ENCODE measurements at places on chromosomes 12 and 14.

GRCh38 chr12:124923905-124924734 is 9.7 kb upstream of the UBC start:
- DNase-seq, result no peak

GRCh38 chr14:61177279-61178225 is 103.6 kb downstream of the TMEM30B start:
- DNase-seq, result no peak

GRCh38 chr12:48980953-48981756 is 3.0 kb downstream of the WNT1 start:
- DNase-seq, result no peak

- DNase-seq, result no peak
These were observed 47.0 kb downstream of the TMEM132C start for GRCh38 chr12:128313931-128314330.

- no peak for DNase-seq
These were observed at the start of gene SETD1B for GRCh38 chr12:121803861-121804416. TSS of gene SETD1B (plus strand) at chr12:121804009. CDS start at chr12:121804738, 729 bp downstream.

GRCh38 chr12:32024884-32025592 is 65.8 kb downstream of the RESF1 start:
- no peak for DNase-seq

DNA sequence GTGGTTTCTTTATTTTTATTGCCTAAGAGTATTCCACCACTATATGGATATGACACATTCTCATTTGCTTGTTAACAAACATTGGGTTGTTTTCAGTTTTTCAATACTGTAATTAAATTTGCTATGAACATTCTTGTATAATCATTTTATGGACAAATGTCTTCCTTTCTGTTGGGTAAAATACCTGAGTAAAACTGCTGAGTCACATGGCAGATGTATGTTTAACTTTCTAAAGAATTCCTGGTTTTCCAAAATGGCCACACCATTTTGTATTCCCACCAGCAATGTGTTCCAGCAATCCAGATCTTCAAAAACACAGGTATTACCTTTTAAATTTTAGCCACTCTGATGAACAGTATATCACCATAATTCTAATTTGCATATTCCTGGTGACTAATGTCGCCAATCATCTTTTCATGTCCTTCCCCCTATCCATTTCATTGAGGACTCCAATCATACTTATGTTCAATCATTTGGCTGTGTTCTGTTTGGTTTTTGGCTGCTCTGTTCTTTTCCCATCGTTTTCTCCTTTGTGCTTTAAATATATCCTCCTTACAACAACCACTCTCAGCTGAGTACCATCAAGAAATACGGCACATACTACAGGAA is 36.0 kb downstream of the CDK17 start:
- no peak for DNase-seq

DNA sequence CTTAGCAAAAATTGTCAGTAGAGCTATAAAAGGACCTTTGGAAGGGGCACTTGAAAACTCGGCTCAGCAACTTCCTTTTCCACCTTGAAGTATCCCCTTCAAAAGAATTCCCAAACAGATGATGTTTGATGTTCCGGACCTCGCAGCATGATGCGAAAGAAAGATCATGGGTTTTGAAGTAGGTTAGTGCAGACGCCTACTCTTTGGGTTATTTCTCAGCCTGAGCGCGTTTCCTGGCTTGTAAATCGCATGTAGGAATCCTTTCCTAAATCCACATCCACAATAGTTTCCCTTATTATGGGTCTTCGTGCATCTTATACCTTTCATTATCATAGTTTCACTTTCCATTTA is 584 bp upstream of the NEDD1 start:
- no peak for DNase-seq

DNA sequence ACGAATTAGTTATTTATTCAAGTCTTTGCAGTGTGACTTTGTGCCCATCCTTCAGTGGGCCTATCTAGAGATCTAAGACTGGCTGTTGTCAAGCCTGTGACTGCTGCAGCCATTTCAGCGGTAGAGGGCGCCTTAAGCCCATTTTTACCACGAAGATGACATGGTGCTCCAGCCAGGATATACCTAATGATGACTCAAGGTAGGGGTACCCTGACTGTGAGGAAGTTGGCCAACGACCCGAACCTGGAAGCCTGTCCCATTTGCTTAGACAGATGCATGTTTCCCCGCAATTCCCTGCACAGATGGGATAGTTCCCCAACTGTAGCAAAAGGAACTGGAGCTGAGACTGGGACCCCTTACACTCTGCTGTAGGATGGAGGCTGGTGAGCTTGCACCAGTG is 41.3 kb downstream of the RAB3IP start:
- no peak for DNase-seq

GRCh38 chr14:84108746-84109457 is 1421.0 kb upstream of the FLRT2 start:
- no peak for DNase-seq

- DNase-seq, result no peak
These were observed 194.4 kb downstream of the RASSF9 start for GRCh38 chr12:85641796-85642195.

- no peak for DNase-seq
These were observed 281.1 kb upstream of the AMIGO2 start for GRCh38 chr12:47360771-47361388.

DNA sequence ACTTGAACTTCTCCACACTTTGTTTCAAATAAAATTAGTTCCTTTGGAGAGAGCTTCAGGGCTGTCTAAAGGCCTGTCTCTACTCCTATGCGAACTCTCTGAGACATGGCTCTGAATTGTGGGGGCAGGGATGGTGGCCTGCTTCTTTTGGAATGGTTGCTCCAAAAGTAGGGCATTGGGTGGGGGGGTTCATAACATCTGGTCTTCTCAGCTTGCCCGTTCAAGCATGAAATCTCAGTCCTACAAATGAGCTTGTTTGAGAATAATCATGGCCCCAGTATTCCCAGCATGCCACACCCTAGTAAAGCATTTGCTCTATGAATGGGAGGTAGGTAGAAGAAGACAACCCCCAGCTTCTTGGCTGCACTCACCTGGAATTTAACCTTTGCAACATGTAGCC is 6.7 kb downstream of the GPR135 start:
- DNase-seq, result no peak

DNA sequence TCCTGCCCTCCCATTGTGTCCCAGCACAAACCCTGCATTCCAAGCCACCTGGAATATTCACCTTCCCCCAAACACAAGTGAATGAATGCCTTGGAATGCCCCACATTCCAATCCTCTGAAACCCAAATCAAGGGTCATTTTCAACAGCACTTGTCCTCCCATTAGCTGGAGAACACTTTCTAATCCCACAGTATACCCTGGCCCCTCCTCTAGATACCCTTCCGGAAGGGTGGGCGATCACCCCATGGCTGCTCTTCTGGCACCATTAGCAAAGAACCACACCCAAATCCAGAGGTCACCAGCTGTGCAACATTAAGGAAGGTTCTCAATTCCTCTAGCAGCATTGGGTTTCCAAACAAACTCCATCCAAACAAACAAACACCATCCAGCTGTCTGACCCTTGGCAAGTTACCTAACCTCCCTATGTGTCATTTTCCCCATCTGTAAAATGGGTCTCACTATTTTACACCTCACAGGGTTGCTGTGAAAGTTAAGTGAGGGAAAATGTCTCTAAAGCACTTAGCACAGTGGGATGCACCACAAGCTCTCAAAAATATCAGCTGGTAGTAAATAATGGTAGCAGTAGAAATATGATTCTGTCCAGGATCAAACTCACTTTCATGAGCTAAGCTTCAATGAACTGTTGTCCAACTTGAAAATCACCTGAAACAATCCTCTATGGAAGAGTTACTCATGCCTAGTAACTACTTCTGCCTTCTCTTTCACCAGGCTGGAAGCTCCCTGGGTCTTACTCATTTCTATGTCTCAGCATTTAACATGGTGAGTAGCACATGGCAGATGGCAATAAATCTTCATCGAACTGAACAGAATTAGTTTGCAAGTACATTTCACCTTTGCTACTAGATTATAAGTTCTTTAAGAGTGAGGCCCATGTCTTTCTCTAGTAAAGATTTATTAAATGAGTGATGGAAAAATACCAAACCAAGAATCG is 5.3 kb downstream of the NUAK1 start:
- DNase-seq, result no peak

DNA sequence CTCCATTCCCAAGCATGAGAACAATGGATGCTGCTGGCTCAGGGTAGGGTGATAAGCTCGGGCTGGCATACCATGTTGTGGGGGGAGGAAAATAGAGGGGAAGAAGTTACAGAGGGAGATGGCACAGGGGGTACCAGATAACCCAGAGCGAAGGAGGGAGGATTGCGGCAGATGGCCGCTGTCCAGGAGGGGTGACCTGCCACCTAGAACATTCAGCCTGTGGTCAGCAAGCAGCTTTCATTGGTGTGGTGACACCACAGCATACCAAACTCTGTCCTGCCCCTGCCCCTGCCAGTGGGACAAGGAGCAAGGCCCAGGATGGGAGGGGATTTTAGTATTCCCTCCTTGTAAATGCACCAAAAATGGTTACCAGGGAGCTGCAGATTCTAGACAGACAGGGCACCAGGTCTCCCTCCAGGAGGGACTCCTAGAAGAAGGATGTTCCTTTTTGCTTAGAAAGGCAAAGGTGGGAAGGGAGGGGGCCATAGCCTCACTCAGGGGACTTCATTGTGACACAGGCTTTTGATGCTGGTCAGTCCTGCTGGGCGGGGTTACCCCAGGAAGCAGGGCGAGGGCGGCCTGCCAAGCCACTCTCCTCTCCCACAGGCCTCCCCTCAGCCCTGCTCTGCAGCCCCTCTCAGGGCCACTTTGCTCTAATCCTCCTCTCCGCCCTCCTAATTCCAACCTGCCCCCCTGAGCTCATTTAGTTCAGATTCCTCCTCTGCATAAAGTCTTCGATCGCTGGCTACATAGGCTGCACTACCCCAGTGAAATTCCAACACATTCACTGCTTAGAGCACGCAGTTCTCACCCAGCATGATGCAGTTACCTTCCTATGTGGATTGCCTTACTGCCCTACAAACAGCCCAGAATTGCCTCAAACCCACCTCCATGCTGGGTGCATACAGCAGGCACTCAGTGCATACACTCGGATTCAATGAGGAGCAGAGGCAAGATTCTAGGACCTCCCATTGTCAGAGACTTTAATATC is 36.0 kb upstream of the PLEKHG6 start:
- no peak for DNase-seq
